ENCODE measurements at places on chromosomes 12 and 14.

DNA sequence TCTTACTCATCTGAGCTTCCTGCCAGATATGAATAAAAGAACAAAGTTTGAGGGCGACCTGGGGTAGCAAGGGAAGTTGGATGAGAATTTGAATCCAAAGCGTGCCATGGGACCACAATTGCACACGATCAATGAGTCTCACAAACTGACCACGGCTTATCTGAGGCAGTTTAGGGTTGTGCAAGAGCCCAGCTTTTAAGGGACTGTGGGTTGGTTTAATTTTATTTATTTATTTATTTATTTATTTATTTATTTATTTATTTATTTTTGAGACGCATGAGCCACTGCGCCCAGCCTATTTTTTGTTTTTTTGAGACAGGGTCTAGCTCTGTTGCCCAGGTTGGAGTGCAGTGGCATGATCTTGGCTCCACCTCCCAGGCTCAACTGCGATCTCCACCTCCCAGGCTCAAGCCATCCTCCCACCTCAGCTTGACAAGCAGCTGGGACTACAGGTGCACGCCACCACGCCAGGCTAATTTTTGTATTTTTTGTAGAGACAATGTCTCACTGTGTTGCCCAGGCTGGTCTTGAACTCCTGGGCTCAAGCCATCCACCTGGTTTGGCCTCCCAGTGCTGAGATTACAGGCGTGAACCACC is 1.1 kb downstream of the AMDHD1 start:
- DNase-seq = no peak

DNA sequence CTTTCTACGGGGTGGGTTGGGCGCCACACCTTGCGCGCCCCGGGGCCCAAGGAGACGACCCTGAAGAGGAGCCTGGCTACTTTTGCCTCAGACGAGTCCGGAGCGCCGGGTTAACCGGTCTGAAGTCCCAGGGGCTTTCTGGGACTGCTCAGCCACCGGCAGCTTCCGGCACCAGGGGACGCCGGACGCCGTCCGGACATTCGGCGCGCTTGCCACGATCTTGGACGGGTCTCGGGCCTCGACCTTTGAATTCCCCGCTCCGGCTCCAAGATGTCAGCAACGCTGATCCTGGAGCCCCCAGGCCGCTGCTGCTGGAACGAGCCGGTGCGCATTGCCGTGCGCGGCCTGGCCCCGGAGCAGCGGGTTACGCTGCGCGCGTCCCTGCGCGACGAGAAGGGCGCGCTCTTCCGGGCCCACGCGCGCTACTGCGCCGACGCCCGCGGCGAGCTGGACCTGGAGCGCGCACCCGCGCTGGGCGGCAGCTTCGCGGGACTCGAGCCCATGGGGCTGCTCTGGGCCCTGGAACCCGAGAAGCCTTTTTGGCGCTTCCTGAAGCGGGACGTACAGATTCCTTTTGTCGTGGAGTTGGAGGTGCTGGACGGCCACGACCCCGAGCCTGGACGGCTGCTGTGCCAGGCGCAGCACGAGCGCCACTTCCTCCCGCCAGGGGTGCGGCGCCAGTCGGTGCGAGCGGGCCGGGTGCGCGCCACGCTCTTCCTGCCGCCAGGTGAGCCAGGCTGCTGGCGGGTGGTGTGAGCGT is at the start of gene ACOT4:
TSS of gene ACOT4 (plus strand) at position 184 of the 760 bp plus-strand sequence. CDS start at position 271, 87 bp downstream.
- peak; percentile 88 for DNase-seq

DNA sequence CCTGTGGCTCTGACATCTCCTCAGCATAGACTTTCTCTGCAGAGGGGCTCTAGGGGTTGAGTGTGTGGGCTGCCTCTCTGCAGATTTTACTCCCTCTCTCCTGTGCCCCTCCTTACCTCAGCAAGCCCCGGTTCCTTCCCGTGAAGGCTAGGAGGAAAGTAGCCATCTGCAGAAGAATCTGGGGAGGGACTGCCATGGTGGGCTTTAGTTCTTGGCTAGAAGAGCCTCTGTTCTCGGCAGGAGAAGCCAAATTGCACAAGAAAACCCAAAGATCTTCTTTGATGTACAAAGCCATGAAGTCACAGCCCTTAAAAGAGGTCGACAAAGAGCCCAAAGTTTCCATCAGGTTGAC is 23.5 kb downstream of the CKAP4 start:
- DNase-seq = no peak

- peak; percentile 58 for DNase-seq
These were observed 636 bp downstream of the ZFYVE21 start for GRCh38 chr14:103716091-103716801.

DNA sequence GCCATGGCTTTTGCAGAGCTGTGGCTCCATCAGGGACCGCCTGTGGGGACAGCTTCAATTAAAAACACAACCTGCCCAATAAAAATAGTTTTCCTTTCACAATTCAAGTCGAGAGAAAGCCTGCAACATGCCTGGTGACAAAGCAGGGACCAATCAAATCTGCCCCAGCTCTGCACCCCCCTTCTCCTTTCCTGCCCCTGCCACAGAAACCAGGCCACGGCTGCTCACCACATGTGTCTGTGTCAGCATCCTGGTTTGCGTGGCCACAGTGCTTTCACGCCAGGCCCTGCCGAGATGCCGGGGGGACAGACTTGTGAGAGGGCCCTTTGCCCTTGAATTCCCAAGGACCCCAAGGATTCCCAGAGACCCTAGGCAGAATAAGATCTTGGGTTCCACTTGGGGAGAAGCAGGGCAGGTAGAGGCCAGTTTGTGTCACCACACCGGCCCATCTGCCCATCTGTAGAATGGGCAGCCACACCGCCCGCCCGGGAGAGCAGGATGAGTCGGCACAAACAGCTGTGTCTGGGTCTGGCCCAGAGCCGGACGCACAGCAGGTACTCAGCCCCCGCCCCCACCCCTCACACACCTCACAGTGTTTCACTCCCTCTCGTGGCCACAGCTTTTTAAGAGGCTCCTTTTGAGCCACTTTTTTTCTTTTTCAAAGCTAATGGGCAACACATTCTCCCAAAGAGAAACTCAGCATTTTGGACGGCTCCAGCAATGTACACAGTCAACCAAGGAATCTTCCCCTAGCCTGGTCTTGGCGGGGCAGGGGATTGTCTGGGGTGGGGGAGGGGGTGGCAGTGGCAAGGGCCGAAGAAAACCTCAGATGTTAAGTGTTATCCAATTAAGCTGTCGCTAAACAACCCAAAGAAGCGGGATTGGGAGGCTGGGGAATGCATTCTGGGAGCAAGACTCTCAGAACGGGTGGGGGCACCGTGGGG is 41.5 kb downstream of the BCL11B start:
- DNase-seq = no peak

DNA sequence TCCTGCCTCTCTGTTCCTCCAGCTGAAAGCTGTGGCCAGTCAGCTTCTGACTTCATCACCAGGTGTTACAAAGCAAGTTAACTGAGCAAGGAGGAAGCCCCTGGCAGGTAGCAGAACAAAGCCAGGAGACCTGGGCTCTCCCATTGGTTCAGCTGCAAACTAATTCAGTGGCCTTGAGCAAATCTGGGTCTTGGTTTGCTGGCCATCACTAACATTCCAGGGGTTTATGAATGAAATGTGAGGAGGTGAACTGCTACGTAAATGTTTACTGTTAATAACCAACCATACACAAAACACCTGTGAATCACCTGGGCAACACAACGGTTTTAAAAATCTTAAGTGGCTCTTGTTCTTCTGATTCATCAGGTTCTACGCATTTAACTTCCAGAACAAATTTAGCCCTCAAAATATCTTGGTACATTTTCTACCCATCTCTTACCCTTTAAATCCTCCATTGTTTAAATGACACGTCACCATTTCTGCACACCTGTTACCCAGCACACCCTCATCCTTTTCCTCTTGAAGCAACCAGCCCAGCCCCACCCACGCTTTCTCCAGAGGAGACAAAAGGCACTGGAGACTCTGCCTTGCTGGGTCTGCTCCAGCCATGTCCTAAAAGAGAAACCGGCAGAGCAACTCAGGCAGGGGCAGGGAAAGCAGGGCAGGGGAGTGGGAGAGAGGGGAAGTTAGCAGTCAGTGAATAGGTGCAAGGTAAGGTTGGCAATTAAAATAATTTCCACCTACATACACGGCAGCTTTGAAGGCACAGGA is 49.3 kb upstream of the TSPAN11 start:
- DNase-seq = peak; percentile 99

DNA sequence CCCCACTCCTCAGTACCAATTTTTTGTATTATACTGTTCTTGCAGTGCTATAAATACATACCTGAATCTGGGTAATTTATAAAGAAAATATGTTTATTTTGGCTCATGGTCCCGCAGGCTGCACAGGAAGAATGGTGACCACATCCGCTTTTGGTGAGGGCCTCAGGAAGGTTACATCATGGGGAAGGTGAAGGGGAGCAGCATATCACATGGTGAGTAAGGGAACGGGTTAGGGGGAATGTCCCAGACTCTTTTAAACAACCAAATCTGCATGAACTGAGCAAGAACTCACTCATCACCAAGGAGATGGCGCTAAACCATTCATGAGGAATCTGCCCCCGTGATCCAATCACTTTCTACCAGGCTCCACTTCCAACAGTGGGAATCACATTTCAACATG is 40.0 kb downstream of the OSBPL8 start:
- no peak for DNase-seq

DNA sequence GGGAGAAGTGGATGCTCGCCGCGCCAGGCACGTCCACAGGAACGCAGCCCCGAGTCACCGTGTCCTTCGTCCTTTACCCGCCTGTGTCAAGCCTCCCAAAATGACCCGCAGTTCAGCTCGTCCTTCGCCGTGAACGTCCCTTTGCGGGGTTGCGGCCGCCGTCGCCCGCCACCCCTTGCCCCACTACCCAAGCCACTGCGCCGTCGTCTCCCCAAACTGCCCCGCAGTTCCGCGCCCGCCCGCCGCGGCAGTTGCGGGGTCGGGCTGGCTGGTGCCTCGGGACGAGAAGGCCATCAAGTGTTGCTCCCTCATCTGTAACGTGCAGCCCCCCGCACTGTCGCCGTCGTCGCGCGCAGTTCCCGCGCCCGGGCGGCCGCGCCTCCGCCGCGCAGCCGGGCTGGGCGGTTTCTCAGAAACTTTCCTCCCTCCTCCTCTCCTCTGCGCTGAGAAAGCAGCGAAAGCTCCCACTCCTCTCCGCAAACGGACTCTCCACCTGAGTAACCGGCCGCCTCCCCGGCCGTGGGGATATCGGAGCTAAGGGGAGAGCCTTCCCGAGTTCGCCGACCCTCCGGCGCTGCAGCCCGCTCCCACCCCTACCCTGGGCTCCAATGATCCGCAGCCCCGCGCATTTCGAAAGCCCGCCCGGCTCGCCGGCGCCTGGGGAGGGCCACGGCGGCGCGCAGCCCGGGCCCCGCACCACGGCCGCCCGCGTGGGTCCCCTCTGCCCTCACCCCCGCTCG is 6.7 kb downstream of the CDKN1B start:
- DNase-seq = peak; percentile 58

GRCh38 chr12:114976959-114977358 is 293.0 kb upstream of the TBX3 start:
- no peak for DNase-seq

DNA sequence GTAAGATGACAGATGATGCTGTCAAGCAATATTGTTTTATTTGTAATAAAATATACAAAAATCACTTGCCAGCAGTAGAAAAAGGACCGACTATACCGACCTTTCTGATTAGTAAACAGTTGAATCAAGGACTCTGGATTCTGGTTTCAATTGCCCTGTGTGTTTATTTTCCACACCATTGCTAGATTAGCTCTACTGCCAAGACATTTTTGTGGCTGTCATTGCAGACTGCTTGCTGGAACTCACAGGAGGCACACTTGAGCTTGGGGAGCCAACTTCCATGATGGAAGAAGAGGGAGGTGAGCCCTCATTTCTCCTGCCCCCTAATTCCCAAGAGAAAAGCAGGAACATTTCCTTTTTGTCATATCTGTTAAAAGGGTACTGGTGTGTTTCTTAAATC is 51.3 kb downstream of the MAPKAPK5 start:
- no peak for DNase-seq

DNA sequence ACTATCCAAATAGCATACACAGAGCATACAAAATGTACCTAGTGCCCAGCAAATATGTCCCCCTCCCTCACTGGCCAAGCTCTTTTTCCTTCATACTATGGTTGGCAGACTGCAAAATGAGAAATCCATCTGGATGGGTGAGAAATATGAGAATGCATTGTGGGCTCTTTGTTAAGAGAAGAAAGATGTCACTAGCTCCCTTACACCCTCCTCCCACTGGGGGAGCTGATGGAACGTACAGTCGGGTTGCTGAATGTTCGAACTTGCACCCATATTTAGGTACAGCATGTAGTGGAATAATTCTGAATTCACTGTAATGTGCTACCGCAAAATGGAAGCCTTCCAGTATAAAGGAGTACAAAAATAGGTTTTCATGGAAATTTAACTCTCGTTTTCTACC is 377.4 kb downstream of the GRIN2B start:
- DNase-seq = no peak
